Kasumi-1 (cell line): ENCODE measurements at places on chromosomes 7 and 10.
A peak's percentile ranks its signal among the peaks of the same experiment; 100 is the strongest.

DNA sequence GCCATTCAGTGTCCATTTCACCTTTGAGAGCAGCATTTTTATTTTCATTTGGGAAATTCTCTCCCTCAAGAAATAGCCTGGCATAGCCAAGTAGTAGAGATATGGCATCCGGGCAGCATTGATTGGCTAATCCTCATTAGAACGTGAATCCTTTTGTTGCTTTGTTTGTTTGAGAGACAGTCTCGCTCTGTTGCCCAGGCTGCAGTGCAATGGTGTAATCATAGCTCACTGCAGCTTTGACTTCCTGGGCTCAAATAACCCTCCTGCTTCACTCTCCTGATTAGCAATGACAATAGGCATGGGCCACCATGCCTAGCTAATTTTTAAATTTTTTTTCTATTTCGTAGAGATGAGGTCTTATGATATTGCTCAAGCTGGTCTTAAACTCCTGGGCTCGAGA is 1174.9 kb upstream of the AUTS2 start:
- no peak for DNase-seq

DNA sequence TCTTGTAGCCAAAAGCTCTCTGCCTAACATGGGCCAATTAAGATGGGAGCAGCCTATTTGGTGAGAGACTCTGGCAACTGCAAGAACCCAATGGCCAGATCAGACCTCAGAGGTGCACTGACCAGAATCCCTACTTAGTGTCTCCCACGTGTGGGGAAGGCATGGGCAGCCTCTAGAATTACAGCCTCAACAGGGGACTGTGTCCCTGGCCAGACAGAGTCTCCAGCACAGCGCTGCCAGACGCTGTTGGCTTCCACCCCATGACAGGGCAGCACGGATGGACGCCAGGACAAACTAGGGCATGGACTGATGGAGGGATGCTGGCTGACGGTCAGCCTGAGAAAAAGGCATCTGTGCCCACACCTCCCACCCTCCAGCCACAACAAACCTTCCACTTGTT is 729.3 kb upstream of the AUTS2 start:
- DNase-seq, result no peak

GRCh38 chr7:44066494-44067063 is 1.2 kb upstream of the PGAM2 start:
- no peak for DNase-seq

GRCh38 chr7:128203710-128204214 is 37.3 kb upstream of the LEP start:
- DNase-seq, result no peak

GRCh38 chr7:84025332-84025927 is 169.2 kb downstream of the SEMA3A start:
- no peak for DNase-seq

DNA sequence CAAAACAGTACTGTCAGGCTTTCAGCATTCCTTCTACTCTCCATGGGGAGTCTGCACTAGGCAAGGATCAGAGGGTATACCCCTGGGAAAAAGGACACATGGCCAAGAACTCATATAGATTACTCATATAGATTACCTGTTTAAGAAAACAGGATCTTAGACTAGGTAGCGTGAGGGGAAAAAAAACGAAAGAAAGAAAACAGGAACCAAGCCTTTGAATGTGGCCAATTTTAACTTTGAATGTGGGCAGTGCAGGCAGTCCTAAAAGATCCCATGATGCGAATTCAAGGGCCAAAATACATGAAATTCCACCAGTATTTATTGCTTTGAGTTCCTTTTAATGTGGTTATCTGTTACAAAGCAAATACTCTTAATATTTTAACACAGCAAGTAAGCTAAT is 108.6 kb upstream of the TAC1 start:
- no peak for DNase-seq

DNA sequence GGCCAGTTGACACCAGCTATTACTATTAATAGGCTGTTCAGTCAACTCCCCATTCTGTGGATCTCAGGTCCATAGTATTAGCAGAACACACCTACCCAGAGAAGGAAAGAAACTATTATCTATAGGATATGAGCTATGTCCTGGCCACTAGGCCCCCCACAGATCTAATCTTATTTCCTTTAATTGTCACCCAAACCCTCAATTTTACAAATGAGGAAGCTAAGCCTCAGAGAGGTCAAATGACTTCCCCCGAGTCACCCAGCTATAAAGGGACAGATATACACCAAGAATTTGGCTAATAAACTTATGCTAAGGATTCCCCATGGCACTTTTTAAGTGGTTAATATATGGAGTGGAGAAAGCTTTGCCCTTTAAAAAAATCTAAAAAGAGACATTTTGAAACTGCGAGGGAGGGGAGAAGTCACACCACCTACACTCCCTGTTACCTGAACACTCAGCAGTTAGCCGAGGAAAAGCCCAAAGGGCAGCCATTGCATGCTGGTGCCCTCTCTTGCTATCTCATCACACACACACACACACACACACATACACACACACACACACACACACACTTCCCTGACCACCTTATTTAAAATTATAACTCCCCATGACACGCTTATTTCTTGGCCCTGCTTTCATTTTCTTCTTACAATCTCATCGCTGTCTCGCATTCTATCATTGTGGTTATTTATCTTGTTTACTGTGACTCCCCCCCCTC is 157.0 kb upstream of the ADO start:
- DNase-seq, result no peak

DNA sequence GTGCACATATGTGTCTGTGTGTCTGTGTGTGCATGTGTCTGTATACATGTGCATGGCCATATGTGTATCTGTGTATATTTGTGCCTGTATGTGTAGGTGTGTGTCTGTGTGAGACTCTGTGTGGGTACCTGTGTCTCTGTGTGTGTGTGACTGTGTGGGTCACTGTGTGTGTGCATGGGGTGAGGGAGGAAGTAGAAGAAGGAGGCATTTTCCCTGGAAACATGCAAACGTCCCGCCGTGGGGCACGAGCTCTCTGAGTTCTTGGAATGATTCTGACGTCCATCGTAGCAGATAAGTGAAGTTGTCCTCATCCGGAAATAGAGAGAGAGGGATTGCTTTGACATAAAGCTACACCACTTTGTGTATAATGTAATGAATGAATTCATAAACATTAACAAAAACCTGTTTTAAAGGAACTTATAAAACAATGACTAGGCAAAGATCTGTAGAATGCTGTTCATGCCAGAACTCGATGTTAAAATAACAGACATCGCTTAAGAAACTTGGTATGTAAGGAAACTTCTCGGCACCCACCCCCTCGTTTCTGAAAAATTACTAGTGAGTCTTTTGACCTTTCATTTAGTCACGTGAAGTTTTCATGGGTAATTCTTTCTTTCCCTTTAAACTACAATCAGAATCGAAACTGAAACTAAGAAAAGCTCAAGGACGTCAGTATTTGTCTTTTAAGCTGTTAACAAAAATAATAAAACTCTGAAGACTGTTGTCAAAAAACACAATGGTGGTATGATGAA is 43.6 kb upstream of the KLF6 start:
- peak; percentile 79 for DNase-seq

- DNase-seq, result peak; percentile 66
These were observed 117.0 kb upstream of the AMPH start for GRCh38 chr7:38748056-38748610.

- no peak for DNase-seq
These were observed 139.1 kb downstream of the TRIL start for GRCh38 chr7:28818996-28819395.

GRCh38 chr7:119283353-119283752 is 989.6 kb upstream of the KCND2 start:
- DNase-seq, result no peak

DNA sequence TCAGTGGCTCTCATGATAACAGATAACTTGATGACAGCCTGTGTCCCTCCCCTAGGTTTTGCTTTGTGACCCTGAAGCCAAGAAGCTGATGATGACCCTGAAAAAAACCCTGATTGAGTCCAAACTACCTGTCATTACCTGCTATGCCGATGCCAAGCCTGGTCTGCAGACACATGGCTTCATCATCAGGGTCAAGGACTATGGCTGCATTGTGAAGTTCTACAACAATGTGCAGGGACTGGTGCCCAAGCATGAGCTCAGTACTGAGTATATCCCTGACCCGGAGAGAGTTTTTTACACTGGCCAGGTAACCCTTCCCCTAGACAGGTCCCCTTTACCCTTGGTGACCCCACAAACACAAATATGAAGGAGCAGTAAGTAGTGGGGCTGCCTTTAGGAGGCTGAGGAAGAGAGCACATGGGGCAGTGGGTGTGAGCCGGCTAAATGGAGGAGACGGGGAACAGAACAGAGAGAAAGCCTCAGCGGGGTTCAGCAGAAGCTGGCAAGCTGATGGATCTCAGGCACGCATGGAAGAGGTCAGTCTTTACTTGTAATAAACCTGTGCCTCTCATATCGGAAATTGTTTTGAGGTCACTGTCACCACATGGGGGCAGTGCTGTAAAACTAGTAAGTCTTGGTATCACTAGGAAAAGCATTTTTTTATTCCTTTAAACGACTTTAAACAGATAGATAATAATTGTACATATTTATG is 20.2 kb downstream of the PDCD11 start:
- peak; percentile 87 for DNase-seq

DNA sequence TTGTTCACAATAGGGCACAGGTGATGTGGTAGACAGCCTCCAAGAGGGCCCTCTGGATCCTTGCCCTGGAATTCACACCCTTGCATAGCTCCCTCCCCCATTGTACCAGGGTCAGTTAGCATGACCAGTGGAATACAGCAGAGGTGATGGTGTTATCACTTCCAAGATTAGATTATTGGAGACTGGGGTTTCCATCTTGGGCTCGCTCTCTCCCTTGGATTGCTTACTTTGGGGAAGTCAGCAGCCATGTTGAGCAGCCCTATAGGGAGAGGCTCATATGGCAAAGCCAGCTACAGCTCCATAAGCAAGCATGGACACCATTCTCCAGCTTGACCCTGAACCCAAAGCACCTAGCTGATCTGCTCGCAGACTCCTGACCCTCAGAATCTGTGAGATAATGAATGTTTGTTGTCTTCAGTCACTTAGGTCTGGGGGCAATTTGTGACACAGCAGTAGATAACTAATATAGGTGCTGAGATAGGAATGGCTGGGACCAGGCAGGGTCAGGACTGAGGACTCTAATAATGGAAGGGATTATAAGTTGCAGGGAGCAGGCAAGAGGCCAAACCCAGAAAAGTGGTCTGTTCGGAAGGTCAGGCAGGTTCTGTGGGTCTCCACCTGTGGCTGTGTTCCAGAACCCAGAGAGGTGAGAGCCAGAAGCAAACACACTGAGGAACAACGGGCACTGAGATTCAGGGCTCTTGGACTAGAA is 22.9 kb downstream of the TBXAS1 start:
- no peak for DNase-seq

GRCh38 chr10:8407501-8408021 is 353.1 kb downstream of the GATA3 start:
- DNase-seq, result no peak

DNA sequence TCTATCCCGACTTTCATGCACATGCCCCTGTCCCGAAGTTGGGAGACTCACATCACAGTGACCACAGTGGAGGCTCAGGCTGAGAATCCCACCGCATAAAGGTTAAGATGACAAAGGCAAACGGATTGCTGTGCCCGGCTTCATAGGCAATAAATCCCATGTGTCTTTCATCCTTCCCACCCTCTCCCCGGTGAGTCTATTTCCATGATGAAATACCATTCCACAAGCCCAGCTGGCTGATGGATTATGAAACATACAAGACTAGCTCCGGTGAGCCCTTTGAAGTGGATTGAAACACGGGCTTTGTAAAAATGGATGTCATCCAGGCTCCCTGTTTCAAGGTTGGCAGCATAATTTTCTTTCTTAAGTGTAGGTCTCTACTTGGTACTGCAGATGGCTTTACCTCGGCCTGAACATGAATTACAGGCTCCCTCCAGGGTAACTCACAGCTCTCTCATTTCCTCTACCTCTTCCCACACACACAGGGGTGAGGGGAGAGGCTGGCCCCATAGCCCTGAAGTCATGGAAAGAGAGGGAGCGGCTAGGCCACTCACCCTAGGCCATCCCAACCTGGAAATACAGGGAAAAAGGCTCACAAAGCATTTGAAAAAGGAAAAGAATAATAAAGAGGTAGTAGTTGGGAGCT is 92.0 kb upstream of the CALN1 start:
- no peak for DNase-seq

GRCh38 chr10:58201704-58202103 is 66.0 kb downstream of the IPMK start:
- DNase-seq, result no peak

DNA sequence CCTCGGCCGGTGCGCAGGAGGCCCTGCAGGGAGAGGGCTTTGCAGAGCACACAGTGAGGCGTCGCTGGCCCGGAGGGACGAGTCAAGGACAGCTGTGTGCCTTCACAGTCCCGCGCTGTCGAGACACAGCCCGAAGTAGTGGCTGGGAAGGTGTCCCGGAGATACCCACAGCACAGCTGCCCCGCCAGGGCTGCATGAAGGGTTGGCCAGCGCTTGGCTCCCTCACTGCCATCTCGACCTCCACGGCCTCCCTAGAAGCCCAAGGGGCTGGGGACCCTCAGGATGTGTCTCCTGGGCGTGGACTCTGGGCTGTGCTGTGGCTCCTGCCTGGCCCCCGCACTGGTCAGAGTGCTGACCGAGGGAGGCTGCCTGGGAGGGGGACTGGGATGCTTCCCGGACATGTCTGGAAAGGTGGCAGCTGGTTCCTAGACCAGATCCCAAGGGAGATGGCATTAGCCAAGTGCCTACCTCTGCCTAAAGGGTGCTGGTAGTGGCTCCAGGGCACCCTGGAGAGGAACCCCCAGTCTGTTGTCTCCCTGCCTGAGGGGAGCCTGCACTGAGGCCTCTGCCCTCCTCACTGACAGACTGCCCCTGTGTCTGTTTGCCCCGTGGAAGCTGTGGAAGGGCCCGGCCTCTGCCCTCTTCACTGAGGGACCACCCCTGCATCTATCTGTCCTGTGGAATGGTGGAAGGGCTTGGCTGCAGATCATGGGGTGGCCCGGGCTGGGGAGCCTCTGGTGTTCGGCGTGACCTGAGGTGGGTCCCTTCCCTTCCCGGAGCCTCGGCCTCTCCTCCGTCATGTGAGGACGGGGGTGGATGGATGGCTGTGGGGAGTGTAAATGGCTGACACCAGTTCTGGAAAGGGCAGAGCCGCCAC is 5.8 kb downstream of the ELFN1 start:
- no peak for DNase-seq

DNA sequence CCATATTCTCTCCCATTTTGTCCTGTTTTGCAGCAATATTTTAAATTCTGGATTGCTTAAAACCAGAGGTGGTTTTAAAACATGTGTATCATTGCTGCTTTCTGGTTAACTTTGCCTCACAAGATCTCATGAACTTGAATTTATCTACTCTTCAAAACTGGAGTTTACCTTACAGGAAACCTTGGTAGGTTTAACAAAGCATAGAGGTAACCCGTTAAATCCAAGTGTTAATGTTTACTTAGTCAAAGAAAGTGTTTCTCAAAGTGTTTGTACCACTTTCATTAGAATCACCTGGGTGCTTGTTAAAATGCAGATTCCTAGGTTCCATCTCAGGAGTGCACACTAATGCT is 44.0 kb upstream of the VDAC2 start:
- DNase-seq, result no peak
